ENCODE measurements at places on chromosomes 6 and 20.
A peak's percentile ranks its signal among the peaks of the same experiment; 100 is the strongest.

- no peak for DNase-seq
Observed at GRCh38 chr20:8210749-8211148, 78.7 kb downstream of the PLCB1 start.

DNA sequence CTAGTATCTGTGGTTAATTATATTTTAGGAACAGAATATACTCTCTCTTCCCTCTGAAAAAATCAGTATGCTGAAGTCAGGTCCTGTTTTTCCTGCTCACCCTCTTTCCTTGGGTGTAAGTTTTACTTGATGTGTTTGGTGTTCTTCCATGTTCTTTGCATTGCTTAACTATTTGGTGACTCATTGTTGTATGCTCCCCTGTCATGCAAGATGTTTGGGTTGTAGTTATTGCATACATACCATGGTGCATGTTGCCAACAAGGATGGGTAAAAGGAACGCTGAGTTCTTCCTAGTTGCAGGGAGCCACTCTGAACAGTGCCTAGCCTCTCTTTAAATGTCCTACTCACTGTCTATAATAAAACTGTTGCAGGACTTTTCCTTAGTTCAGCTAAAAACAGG, 207.9 kb upstream of the LAMP5 start:
- DNase-seq, result peak; percentile 10

GRCh38 chr20:5688431-5688972, 61.7 kb upstream of the SHLD1 start:
- DNase-seq, result peak; percentile 29

DNA sequence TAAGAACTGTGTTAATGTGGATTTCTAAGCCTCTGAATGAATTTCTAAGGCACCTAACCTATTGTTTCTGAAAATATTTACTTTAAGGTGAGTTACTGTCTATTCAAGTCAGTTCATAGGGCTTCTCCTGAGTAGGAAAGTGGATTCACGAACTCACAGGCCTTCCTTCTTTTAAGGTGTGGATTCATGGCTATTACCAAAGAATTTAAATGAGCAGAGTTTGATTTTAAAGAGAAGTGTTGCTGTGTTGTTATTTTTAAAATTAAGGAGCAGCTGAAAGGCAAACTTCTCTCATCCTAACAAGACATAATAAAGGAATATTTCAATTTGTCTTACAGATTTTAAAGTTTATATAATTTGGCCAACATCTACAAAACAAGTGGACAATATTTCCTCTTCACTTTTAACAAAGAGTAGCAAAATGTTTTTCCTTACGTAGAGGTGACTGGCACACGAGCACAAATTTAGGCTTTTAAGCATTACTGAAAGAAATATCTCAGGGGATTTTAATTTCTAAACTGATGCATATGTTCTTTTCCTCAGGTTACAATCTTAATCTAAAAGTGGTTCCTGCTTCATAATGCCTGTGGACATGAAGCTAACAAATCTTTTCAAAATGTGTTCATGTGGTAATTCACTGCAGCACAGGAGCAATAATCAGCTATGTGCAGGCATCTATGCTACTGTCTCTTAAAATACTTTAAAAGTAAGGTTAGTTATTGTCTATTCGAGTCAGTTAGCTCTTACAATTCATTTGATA, 602 bp upstream of the TSPYL4 start:
- DNase-seq, result no peak

DNA sequence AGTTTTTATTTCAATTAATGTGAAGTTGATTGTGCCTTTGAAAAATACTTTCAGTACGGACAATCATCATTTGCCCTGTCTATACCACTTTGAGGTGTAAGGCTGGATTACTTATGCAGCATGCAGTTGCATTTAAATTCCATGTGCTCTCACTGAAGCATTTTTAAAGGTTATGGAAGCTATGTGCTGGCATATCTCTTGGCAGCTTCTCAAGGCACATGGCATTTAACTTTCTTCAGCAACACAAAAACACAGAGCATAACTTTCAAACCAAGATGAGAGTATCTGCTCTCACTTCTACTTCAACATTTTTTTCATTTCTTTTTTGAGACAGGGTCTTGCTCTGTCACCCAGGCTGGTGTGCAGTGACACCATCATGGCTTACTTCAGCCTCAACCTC, 360.6 kb upstream of the RUNX2 start:
- no peak for DNase-seq

DNA sequence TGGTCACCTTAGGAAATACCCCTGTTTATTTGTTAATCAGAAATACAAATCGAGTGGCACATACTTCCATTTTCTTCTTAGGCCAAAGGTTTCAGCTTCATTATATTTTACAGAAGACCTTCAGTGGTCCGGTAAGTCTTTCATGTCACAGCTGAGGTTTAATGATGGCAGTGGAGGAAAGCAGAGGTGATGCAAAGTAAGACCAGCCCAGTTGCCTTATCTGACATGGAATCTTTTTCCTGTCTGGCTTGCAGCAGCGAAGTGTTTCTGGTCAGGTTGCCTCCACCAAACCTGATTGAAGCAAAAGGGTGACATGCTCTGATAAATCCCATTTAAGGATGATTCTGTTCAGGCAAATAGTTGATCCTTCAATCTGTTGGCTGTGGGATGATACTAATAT, 100.0 kb downstream of the PRDM1 start:
- no peak for DNase-seq

- DNase-seq, result peak; percentile 88
Observed at GRCh38 chr20:43667341-43668132, 623 bp downstream of the MYBL2 start.

DNA sequence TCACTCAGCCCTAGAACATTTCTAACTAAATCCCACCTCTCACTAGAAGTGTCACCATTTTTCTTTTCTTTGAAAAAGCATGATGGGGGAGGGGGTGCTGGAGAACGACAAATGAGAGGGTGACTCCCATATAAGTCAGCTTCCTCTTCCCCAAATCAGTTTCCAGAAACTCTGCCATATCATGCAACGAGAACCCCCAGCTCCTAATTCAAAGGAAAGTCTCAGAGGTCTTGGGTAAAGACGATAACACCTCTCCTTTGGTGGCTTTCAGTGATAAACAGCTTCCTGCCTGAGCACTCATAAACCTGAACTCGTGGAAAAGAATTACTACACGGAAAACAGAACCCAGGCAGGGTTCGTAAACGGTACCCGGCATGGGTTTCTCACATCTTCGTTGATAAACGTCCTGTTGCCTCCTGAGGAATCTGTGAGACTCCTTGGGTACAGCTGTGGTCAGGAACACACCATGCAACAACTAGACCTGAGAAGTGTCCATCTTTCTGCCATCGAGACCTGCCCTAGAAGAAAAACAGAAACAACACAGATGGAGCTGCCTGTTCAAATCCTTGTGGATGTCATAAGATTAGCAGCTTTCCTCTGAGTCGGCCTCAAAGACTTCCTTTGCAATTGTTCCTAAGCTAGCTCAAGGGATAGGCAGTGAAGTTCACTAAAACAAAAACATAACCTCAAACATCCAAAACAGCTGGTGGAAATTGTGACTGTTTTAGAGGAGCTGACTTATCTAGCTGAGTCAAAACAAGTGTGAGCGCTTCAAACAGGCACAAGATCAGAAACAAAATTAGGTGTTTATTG, 185.8 kb upstream of the PRDM1 start:
- peak; percentile 34 for DNase-seq

GRCh38 chr6:149887343-149887742, 10.6 kb downstream of the RAET1E start:
- no peak for DNase-seq

- no peak for DNase-seq
Observed at GRCh38 chr6:34536251-34536958, 19.7 kb downstream of the SPDEF start.

DNA sequence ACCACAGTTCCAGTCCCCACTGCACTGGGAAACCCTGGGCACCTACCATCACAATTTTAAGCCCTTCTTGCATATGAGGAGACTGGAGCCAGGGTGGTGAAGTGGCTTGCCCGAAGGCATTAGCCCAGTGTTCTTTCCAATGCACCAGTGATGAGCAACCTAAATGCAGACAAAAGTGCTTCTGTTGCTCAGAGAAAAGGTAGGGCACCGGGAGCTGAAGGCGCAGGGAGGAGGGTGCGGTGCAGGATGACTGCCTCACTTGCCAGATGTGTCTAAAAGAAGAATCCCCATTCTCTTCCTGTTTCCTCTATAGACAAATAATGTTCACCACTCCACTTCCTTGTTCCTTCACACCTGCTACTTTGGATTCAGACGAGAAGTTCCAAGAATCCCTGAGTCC, 86.5 kb downstream of the QRSL1 start:
- DNase-seq, result no peak

DNA sequence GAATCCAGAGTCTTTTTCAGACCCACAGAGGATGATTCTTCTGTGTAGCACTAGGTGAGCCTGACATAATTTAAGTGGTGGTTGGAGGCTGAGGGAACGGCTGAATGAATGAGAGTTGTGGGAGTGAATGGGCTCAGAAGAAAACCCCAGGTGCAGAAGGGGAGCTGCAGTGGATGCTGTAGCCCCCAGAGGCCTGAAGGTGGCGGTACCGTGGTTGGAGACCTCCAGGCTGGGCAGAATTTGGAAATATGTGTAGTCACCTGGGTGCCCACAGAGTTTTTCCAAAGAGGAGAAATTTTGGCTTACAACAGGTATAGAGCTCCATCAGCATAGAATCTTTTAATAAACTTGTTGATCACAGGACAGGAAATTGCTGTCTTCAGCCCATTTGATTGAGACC, 6.5 kb upstream of the RAET1G start:
- DNase-seq, result no peak

DNA sequence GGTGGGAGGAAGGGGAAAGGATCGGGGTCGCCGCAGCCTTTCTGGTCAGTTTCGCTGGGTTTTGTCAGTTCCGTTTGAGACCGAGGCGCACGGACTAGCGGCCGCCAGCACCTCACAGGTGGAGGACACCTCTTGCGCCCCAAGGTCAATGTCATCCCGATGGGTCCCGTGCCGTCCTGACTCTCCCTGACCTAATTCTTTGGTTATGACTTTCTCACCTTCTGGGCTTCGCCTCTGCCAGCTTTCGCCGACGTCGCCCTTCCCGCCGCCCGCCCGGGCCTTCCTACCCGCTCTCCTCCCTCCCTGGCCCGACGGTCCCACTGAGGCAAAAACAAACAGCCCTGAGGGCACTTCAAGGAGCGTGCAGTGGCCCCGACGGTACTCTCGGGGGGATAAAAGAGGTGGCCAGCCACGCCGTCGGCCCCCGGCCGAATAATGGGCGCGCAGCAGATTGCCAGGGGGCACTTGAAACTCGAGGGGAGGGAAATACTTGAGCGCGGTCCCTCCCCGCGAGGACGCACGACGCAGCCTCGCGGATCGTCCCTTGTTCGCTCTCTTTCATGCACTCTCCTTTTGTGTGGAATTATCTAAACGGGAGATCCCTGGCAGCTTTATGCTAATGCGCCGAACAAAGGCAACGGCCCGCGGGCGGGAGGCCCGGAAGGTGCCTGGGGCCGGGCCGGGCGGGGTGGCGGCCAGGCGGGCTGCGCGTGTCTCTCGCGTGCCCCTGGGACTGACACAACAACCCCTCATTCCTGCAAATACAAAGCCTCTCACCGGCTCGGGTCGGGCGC, 3.9 kb upstream of the INSM1 start:
- no peak for DNase-seq

DNA sequence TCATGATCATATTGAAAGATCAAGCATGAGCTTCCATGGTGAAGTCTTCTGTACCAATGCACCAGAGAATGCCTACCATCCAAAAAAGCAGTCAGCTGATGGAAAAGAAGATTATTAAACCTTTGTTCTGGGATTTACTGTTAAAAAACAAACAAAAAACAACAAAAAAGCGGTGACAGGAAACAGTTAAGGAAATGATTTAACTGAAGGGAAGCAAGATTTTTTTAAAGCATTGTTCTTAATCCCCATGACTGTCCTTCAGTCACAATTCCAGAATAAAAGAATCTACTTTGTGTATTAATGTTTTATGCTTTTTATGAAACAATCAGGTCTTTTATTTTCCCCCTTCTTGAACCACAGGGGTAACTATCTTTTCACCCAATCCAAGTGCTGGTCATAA, 23.9 kb downstream of the FAM162B start:
- no peak for DNase-seq

GRCh38 chr6:52416629-52417151, 3.5 kb upstream of the EFHC1 start:
- peak; percentile 69 for DNase-seq

GRCh38 chr6:70666706-70667105, 977 bp upstream of the SMAP1 start:
- peak; percentile 34 for DNase-seq

- no peak for DNase-seq
Observed at GRCh38 chr6:75834447-75834846, 85.4 kb downstream of the MYO6 start.

DNA sequence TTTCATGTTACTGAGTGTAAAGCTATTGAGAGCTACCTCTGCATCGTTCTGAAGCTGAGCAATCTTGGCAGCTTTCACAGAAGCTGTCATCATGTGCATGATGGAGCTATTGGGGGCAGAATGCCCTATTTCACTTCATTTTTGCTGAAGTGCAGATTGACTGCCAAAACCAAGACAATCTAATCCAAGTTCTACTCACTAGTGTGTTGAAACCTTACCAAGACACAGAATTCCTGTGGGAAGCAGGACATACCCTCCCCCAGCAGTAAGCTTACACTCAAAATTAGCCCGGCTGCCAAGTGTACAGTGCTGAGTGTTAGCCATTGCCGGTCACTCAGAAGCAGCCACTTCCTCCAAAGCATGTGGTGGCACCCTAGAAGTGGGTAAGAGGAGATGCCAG, 177.3 kb upstream of the TENT5A start:
- DNase-seq, result no peak

DNA sequence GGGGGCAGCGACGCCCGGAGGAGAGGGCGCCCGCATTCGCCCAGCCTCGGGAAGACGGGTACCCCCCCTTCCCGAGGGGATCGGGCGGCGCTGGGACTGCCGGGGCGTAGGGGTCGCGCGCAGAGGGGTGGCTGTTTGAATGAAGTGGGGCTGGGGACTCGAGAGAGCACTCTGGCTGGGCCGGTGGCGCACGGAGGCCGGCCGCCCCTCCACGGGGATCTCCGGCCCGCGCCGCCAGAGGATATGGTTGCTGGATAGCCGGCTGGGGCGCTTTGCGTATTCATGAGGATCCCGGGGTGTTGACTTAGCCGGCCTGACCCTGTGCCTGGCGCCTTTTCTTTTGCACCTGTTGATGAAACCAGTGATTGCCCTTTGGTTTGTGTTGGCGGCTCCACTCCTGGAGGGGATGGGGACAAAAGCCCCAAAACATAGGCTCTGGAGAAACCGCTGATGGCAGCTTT, 469 bp downstream of the SYNJ2 start:
- peak; percentile 49 for DNase-seq

GRCh38 chr6:90126839-90127238, 169.8 kb downstream of the BACH2 start:
- DNase-seq, result no peak

- no peak for DNase-seq
Observed at GRCh38 chr6:54053881-54054391, 57.3 kb upstream of the MLIP start.

GRCh38 chr20:22775671-22776139, 191.3 kb upstream of the FOXA2 start:
- no peak for DNase-seq
